ENCODE measurements at places on chromosomes 12 and 14. TPM values are rescaled to one million over a fixed set of nuclear protein-coding genes. Genes with fewer than 3 reads are reported as not detected.

Gene TCHP
- total RNA-seq, result 16.0 TPM

Gene ALDH2
- total RNA-seq, result 126 TPM

Gene SLC6A12
- 2.1 TPM for total RNA-seq

Gene JPH4
- 2.5 TPM for total RNA-seq

Gene AHNAK2
- total RNA-seq, result 81.9 TPM

Gene HOTAIR
- not detected for total RNA-seq

Gene SSTR1
- 1.7 TPM for total RNA-seq

Gene GRIN2B
- total RNA-seq, result under 0.01 TPM

Gene SMIM41
- 1.2 TPM for total RNA-seq

Gene CHFR
- total RNA-seq, result 21.4 TPM

- H3K4me3 ChIP-seq, result no peak overlapping the region
- no peaks in the 10 kb centered on the region for H3K27me3 ChIP-seq
- H3K36me3 ChIP-seq, result no peaks in the 10 kb centered on the region
- no peak for DNase-seq
- H3K4me1 ChIP-seq, result peaks cover 6% of the 10 kb centered on the region
These were observed 97.7 kb downstream of the PPM1A start for GRCh38 chr14:60346706-60347105.

- H3K36me3 ChIP-seq, result peaks cover 30% of the 10 kb centered on the region
- H3K27me3 ChIP-seq, result no peaks in the 10 kb centered on the region
- peak overlapping the region; percentile 77 for H3K27ac ChIP-seq
- no peak for DNase-seq
- no peak overlapping the region for H3K4me3 ChIP-seq
These were observed 28.6 kb upstream of the CACNA2D4 start for GRCh38 chr12:1947081-1947480.

DNA sequence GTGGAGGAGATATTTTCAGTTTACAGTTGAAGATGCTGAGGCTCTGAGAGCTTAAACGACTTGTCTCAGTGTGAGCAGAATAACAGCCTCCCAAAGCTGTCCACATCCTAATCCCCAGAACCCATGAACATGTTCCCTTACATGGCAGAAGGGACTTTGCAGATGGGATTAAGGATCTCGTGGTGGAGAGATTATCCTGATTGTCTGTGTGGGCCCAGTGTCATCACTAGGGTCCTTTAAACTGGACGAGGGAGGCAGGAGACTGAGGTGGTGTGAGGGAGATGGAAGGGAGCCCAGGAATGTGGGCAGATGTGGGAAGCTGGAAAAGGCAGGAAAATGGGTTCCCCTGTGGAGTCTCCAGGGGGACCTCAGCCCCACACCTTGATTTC, 9.6 kb upstream of the KRT80 start:
- H3K36me3 ChIP-seq, result no peaks in the 10 kb centered on the region
- peaks cover 4% of the 10 kb centered on the region for H3K4me1 ChIP-seq
- no peak overlapping the region for H3K4me3 ChIP-seq
- H3K27ac ChIP-seq, result no peak overlapping the region
- DNase-seq, result no peak
- no peaks in the 10 kb centered on the region for H3K27me3 ChIP-seq

GRCh38 chr14:56482310-56482911, 97.2 kb upstream of the TMEM260 start:
- no peaks in the 10 kb centered on the region for H3K27me3 ChIP-seq
- no peak overlapping the region for H3K27ac ChIP-seq
- no peak overlapping the region for H3K4me3 ChIP-seq
- H3K36me3 ChIP-seq, result no peaks in the 10 kb centered on the region

DNA sequence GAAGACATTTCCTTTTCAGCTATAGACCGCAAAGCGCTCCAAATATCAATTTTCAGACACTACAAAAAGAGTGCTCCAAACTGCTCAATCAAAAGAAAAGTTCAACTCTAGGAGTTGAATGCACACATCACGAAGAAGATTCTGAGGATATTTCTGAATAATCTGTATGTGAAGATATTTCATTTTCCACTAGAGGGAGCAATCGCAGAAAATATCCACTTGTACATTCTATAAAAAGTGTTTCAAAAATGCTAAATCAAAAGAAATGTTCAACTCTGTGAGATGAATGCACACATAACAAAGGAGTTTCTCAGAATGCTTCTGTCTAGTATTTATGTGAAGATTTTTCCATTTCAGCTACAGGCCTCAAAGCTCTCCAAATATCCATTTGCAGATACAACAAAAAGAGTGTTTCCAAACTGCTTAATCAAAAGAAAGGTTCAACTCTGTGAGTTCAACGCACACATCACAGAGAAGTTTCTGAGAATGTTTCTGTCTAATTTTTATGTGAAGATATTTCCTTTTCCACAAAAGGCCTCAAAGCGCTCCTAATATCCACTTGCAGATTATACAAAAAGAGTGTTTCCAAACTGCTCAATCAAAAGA, 643.8 kb upstream of the ALG10B start:
- no peaks in the 10 kb centered on the region for H3K36me3 ChIP-seq
- no peaks in the 10 kb centered on the region for H3K27me3 ChIP-seq
- no peak for DNase-seq
- no peaks in the 10 kb centered on the region for H3K4me1 ChIP-seq

GRCh38 chr14:103527408-103528145, 1.4 kb upstream of the TRMT61A start:
- H3K4me3 ChIP-seq, result no peak overlapping the region
- peaks cover 7% of the 10 kb centered on the region for H3K36me3 ChIP-seq
- no peaks in the 10 kb centered on the region for H3K27me3 ChIP-seq
- H3K27ac ChIP-seq, result peak overlapping the region; percentile 94
- H3K4me1 ChIP-seq, result no peaks in the 10 kb centered on the region

- H3K36me3 ChIP-seq, result peaks cover 5% of the 10 kb centered on the region
- no peak overlapping the region for H3K4me3 ChIP-seq
- no peak overlapping the region for H3K27ac ChIP-seq
- H3K27me3 ChIP-seq, result no peaks in the 10 kb centered on the region
These were observed 270.3 kb downstream of the CCDC91 start for GRCh38 chr12:28460420-28461130.

- H3K36me3 ChIP-seq, result no peaks in the 10 kb centered on the region
- H3K4me3 ChIP-seq, result no peak overlapping the region
- no peak overlapping the region for H3K27ac ChIP-seq
- H3K4me1 ChIP-seq, result no peaks in the 10 kb centered on the region
These were observed 33.5 kb upstream of the CCDC63 start for GRCh38 chr12:110813285-110813684.

DNA sequence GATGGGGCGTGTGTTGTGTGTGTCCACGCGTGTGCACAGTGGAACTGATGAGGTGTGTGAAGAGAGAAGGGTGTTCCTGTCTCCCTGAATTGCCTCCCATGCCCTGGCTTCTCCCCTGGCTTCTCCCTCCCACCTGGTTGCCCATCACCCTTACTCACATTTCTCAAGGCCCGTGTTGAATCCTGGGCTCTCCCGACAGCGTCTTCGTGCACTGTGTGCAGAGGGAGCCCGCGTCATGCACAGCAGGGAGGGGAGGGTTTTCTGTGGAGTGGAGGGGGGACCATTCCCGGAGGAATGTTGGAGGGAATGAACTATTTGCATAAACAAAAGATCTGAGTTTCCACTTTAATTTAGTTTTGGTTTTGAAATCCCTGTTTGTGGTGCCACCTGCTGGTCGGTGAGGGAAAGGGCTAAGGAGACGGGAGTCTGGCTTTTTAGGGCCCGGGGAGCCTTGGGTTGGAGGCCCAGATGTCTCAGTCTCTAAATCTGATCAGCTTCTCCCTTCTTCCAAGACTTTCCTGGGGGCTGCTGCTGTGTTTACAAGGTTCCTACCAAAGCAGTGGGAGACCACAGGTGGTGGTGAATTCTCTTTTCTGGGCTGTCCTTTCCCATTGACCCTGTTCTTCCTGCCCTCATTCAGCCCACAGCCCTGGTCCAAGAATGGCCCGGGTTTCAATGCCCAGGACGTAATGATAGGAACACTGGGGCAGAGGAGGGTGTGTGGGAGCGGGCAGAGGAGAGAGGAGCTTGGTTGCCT, at the start of gene C1R:
Gene C1R, minus strand, starts transcription at position 217 of the 757 bp plus-strand sequence. Its CDS starts 57 bp downstream, at position 160.
- H3K27me3 ChIP-seq, result no peaks in the 10 kb centered on the region
- H3K4me1 ChIP-seq, result peaks cover 34% of the 10 kb centered on the region
- no peaks in the 10 kb centered on the region for H3K36me3 ChIP-seq
- DNase-seq, result peak; percentile 95

GRCh38 chr12:76462668-76463224, 96.8 kb downstream of the OSBPL8 start:
- DNase-seq, result no peak
- H3K4me3 ChIP-seq, result no peak overlapping the region
- H3K27ac ChIP-seq, result no peak overlapping the region
- peaks cover 5% of the 10 kb centered on the region for H3K4me1 ChIP-seq

DNA sequence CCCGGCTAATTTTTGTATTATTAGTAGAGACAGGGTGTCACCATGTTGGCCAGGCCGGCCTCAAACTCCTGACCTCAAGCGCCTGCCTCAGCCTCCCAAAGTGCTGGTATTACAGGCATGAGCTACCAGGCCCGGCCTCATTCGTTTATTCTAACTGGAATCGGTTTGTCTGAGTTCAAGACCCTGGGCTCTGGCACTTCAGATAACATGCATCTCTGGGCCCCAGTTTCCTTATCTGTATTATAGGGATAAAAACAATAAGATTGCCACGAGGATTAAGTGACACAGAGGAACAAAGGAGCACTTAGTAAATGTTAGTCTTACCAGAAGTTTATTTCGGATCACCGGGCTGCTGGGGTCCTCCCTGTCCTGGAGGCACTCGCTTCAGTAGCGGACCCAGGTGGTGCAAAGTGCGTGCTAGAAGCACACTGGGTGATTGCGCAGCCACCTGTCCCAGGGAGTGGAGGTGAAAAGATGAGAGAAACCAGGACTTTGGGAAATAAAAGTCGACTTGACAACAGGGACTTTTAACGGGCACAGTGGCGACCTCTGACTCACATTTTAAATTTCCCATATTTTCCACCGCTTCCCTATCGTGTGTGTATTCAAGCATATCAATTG, 37.5 kb downstream of the ACACB start:
- peak; percentile 74 for DNase-seq
- H3K36me3 ChIP-seq, result no peaks in the 10 kb centered on the region
- H3K4me3 ChIP-seq, result peak overlapping the region; percentile 80
- H3K27ac ChIP-seq, result peak overlapping the region; percentile 95
- H3K4me1 ChIP-seq, result peaks cover 45% of the 10 kb centered on the region

Measured in sigmoid colon (tissue), 7 donors.